ENCODE measurements at places on chromosomes 5 and 9. TPM values are rescaled to one million over a fixed set of nuclear protein-coding genes. Genes with fewer than 3 reads are reported as not detected.
A peak's percentile ranks its signal among the peaks of the same experiment; 100 is the strongest.

The ARL14EPL gene
- not detected for total RNA-seq

The KCNN2 gene
- total RNA-seq, result not detected

The PCDHA10 gene
- not detected for total RNA-seq

The SMAD5 gene
- total RNA-seq, result 179 TPM

The MARVELD2 gene
- total RNA-seq, result 0.13 TPM

The ISCA1 gene
- 60.0 TPM for total RNA-seq

The WWC1 gene
- total RNA-seq, result 13.2 TPM

- no peaks in the 10 kb centered on the region for H3K4me1 ChIP-seq
- no peak for DNase-seq
- H3K36me3 ChIP-seq, result no peaks in the 10 kb centered on the region
- no peak overlapping the region for H3K27ac ChIP-seq
- no peak overlapping the region for H3K4me3 ChIP-seq
Observed at GRCh38 chr5:169637549-169638121, 560 bp downstream of the DOCK2 start.

GRCh38 chr5:128414469-128414868, 123.6 kb downstream of the FBN2 start:
- H3K4me3 ChIP-seq, result no peak overlapping the region
- H3K27me3 ChIP-seq, result no peaks in the 10 kb centered on the region
- H3K36me3 ChIP-seq, result no peaks in the 10 kb centered on the region
- no peaks in the 10 kb centered on the region for H3K4me1 ChIP-seq
- DNase-seq, result no peak

DNA sequence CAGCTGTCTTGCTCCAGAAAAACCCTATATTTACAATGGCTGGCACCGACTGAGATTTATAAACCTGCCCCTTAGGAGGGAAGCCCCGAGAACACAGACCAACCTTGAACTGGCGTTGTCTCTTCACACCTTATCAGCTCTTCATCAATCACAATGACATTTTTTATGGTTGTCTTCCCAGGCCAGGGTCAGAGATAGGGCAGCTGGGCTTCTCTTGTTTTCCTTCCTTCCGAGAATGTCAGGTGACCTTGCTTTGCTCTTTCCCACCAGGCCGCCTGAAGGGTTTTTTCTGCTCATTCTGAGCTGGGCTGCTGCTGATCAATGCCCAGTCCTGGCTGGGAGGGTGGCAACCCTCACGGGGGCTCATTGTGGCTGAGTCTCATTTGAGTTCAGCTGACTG, 619.1 kb downstream of the CCDC171 start:
- no peaks in the 10 kb centered on the region for H3K36me3 ChIP-seq
- no peak overlapping the region for H3K4me3 ChIP-seq
- H3K27me3 ChIP-seq, result no peaks in the 10 kb centered on the region
- no peak for DNase-seq
- H3K27ac ChIP-seq, result no peak overlapping the region

DNA sequence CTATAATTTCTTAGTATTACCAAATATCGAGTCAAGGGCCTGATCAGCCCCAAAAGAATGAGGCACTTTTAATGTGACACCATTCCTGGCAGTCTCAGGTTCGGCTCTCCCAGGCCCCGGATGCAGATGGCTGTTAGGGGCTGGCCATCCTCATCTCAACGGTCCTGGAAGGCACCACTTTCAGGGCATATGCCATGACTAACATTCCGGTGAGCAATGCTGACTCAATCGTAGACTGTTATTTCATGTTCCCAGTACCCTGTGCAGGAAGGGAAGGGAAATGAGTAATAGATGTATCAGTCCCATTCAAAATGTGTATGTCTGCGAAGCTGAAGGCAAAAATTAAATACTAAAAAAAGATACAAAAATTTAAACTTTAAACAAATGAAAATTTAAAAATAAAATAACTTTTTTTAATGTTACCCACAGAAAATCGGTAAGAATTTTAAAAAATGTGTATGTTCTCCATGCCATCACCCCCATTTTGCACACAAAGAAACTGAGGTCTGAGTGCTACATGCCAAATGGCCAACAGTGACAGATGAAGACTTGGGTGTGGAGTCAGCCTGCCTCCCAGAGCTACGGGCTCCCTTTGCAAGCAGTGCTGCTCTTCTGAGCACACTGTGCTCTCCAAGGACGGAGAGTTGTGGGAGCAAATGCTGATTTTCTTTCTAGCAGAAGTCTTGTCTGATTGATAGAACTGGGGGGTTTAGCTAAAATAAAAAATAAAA, 79.0 kb downstream of the GLDC start:
- peak overlapping the region; percentile 96 for H3K27ac ChIP-seq
- no peak overlapping the region for H3K4me3 ChIP-seq
- H3K4me1 ChIP-seq, result peaks cover 23% of the 10 kb centered on the region
- DNase-seq, result peak; percentile 81

- no peak for DNase-seq
- no peaks in the 10 kb centered on the region for H3K4me1 ChIP-seq
- no peak overlapping the region for H3K27ac ChIP-seq
- no peak overlapping the region for H3K4me3 ChIP-seq
- H3K36me3 ChIP-seq, result no peaks in the 10 kb centered on the region
Observed at GRCh38 chr9:93378276-93378675, 73.2 kb upstream of the FAM120A start.

DNA sequence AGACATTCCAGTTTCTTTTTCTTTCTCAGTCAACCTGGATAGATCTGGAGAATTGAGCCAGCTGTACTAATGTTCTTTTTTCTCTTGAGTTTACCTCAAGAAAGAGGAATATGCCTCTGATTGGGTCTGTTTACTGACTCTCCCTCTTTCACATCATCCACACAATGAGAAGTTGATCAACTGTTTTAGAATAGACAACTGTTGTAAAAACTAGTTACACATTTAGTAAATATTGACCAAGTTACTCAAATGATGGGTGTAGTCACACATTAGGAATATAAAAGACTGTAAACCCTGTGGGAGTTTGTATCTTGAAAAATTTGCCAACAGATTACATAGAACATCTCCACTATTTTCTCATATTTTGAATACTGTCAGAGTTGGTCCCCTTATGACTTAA, 330.8 kb downstream of the FER start:
- no peaks in the 10 kb centered on the region for H3K27me3 ChIP-seq
- DNase-seq, result no peak
- H3K36me3 ChIP-seq, result no peaks in the 10 kb centered on the region

- H3K4me3 ChIP-seq, result no peak overlapping the region
- no peak for DNase-seq
- no peaks in the 10 kb centered on the region for H3K4me1 ChIP-seq
Observed at GRCh38 chr9:86983249-86983619, 35.9 kb upstream of the GAS1 start.

DNA sequence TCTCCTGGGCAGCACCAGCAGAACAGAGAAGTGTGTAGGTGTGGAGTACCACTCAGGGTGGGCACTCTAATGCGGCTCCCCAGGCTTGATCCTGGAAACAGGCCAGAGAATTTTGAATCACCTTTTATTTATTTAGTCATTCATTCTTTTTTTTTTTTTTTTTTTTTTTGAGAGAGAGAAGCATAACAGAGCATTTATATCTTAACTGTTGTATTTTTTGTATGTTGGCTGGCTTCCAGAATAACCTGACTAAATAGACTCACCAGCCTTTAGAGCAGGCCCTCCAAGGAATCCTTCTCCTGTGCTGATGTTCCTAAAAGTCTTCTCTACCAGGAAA, 153.4 kb downstream of the PIK3R1 start:
- H3K27ac ChIP-seq, result no peak overlapping the region
- no peak for DNase-seq
- H3K27me3 ChIP-seq, result no peaks in the 10 kb centered on the region
- no peaks in the 10 kb centered on the region for H3K36me3 ChIP-seq
- H3K4me1 ChIP-seq, result no peaks in the 10 kb centered on the region

DNA sequence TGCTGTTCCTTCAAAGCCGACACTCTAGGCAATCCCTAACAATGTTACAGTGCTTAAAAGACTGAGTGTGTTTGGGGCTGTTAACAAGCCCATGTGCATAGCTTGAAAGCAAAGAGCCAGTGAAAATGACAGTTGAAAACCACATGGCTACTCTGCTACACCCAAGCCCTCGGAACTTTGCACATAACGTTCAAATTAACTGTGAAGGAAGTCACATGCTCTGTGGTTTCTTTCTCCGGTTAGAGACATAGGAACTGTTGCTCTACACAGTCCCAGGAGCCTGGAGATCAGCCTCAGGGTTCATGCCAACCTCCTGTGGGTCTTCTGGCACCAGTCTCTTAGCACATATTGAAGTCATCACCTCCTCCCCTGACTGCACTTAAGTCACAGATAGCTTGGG, 51.1 kb downstream of the C9orf152 start:
- no peak overlapping the region for H3K4me3 ChIP-seq
- H3K27me3 ChIP-seq, result no peaks in the 10 kb centered on the region
- H3K27ac ChIP-seq, result no peak overlapping the region
- peaks cover 81% of the 10 kb centered on the region for H3K36me3 ChIP-seq

- H3K27ac ChIP-seq, result no peak overlapping the region
- no peaks in the 10 kb centered on the region for H3K27me3 ChIP-seq
- H3K36me3 ChIP-seq, result no peaks in the 10 kb centered on the region
Observed at GRCh38 chr5:172319708-172320441, 36.3 kb upstream of the UBTD2 start.

DNA sequence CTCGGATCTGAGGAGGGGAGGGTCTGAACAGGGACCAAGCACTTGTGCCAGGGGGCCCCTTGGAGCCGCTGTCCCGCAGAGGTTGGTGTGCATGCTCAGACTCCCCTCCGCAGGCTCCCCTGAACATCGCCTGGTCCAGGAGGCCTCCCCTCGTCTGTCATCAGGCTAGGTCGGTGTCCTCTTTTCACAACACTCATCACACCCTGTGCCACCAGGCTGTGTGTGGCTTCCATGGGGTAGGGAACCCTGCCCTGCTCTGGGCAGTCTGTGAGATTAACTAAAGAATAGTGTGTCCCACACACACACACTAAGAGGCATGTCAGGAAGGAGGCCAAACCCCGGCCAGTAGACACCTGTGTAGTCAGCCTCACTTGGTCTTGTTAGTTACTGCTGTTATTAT, 119.3 kb downstream of the C5orf15 start:
- H3K36me3 ChIP-seq, result no peaks in the 10 kb centered on the region
- H3K27ac ChIP-seq, result no peak overlapping the region
- H3K27me3 ChIP-seq, result peaks cover 6% of the 10 kb centered on the region
- no peak overlapping the region for H3K4me3 ChIP-seq
- H3K4me1 ChIP-seq, result no peaks in the 10 kb centered on the region

- peaks cover 80% of the 10 kb centered on the region for H3K4me1 ChIP-seq
- H3K36me3 ChIP-seq, result 0 out of 2 replicates have a peak, but pooled peaks cover 3% of the 10 kb centered on the region
- DNase-seq, result no peak
- no peak overlapping the region for H3K27ac ChIP-seq
- peak overlapping the region; percentile 45 for H3K4me3 ChIP-seq
Observed at GRCh38 chr5:150625164-150625535, 15.3 kb upstream of the SYNPO start.

GRCh38 chr5:34552686-34553085, 103.4 kb upstream of the RAI14 start:
- no peaks in the 10 kb centered on the region for H3K27me3 ChIP-seq
- no peak for DNase-seq
- H3K4me3 ChIP-seq, result no peak overlapping the region
- H3K36me3 ChIP-seq, result no peaks in the 10 kb centered on the region
- no peaks in the 10 kb centered on the region for H3K4me1 ChIP-seq

GRCh38 chr5:117679046-117679445, 1104.4 kb upstream of the SEMA6A start:
- H3K4me1 ChIP-seq, result no peaks in the 10 kb centered on the region
- no peaks in the 10 kb centered on the region for H3K36me3 ChIP-seq
- no peaks in the 10 kb centered on the region for H3K27me3 ChIP-seq
- no peak for DNase-seq

DNA sequence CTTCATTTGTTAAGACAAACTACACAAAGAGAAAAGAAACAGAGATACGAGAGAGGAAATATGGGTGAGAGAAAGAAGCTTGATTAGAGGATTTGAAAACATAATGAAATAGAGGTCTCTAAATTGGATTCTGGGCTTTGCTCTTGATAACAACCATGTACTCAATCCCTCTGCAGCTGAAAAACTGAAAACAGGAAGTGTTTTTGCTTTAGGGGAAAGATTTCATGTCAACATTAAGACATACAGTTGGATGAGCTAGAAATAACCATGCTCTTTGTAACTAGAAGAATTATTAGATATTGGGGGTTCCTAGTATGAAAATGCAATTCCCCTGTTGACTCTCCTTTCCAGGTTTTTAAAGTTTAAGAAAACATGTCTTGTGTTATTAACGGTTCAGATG, 21.9 kb downstream of the CRHBP start:
- 0 out of 2 replicates have a peak, but pooled peaks cover 4% of the 10 kb centered on the region for H3K27me3 ChIP-seq
- no peak overlapping the region for H3K4me3 ChIP-seq
- H3K27ac ChIP-seq, result no peak overlapping the region
- no peaks in the 10 kb centered on the region for H3K36me3 ChIP-seq
- no peaks in the 10 kb centered on the region for H3K4me1 ChIP-seq

GRCh38 chr9:89773170-89773569, 168.4 kb downstream of the GADD45G start:
- DNase-seq, result no peak
- H3K27ac ChIP-seq, result no peak overlapping the region
- no peaks in the 10 kb centered on the region for H3K27me3 ChIP-seq
- H3K4me1 ChIP-seq, result no peaks in the 10 kb centered on the region
- no peaks in the 10 kb centered on the region for H3K36me3 ChIP-seq
- no peak overlapping the region for H3K4me3 ChIP-seq

GRCh38 chr9:128206916-128207910, 4.0 kb downstream of the DNM1 start:
- H3K27ac ChIP-seq, result no peak overlapping the region
- no peak for DNase-seq
- no peak overlapping the region for H3K4me3 ChIP-seq
- no peaks in the 10 kb centered on the region for H3K36me3 ChIP-seq
- peaks cover 17% of the 10 kb centered on the region for H3K4me1 ChIP-seq

DNA sequence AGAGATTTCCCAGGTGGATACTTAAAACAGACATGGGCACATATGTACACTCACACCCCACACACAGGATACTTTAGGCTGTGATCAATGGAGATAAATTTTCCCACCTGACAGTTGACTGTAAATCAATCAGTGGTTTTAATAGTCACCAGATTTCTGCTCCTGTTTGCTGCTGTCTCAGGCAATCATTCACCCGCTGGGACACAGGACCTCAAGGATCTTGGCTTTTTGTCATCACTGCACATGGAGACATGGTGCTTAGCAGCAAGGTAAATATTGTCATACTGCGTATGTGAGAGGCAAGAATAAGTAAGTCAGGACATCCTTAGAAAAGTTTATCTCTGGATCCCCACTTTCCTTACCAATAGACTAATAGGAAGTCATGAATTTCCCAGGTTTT, 60.8 kb upstream of the KLF9 start:
- no peaks in the 10 kb centered on the region for H3K27me3 ChIP-seq
- no peak overlapping the region for H3K4me3 ChIP-seq
- H3K36me3 ChIP-seq, result no peaks in the 10 kb centered on the region
- no peak for DNase-seq

DNA sequence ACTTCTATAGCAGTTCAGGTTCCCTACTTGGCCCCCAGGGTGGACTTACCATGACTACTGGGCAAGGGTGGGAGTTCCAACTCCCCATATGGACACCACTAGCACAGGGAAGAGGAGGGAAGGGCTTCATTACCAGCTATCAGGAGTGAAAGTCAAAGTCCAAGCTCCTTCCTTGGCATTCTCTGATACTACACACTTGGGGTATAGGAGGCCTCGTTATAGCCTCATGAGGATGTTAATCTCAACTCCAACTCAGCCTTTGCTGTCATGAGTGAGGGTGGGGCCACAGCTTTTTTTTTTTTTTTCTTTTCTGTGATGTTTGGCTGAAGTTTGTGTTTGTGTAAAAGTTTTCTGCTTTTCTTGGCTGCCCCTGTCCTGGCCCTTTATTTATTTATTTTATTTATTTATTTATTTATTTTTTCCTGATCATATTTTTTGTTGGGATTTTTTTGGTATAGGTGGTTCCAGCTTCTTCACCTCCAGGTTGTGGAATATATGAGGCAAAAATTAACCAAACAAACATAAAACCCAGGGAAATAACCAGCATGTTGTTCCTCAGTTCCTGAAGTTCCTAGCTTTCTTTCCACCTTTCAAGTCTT, 8.7 kb downstream of the GARIN3 start:
- peaks cover 10% of the 10 kb centered on the region for H3K27me3 ChIP-seq
- H3K36me3 ChIP-seq, result no peaks in the 10 kb centered on the region
- DNase-seq, result no peak
- H3K4me3 ChIP-seq, result no peak overlapping the region

Measured in SJSA1 (cell line).